ENCODE measurements at places on chromosomes 5 and 9.

DNA sequence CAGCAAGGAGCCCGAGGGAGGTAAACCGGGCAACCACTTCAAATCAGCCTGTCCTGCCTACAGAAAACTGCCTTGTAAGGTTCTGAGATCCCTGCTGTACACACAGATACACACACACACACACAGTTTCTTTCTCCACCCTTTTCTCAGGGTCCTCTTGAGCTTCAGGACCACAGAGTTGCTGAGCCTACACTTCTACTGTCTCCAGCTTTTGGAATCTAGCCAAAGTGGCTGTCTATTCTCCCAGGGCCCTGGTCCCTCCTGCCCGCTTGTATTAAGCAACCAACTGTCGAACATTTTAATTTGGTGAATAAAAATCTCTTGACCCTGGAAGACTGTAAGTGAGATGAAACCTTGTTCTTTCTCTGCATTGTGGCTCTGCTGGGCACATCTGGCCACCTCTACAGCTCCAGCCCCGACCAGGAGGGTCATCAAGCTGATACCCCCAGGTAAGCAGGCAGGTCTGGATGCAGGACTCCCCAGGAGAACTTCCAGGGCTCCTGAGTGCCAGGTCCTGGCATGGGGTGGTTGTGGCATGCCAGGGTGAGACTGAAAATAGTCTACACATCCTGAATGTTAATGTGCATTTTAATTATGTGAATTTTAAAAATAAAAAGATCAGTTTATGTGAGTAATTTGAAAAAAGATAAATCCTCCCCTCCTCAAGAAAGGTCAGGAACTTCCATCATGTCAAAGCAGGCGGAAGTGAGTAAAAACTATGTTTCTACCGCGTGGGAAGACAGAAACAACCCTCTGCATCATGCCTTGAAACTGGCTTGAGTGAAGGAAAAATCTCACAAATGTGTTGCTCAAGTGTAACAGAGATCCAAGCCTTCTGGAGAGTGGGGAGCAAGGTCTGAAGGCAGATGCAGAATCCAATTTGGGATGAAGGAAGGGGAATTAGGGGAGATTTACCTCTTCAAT lies 15.0 kb upstream of the S1PR3 start:
- no peak for DNase-seq

GRCh38 chr9:107249131-107249533 lies 33.9 kb upstream of the RAD23B start:
- peak; percentile 61 for DNase-seq

GRCh38 chr5:23234197-23234596 lies 273.2 kb upstream of the PRDM9 start:
- no peak for DNase-seq

- peak; percentile 37 for DNase-seq
These were observed 1113.3 kb downstream of the PTPRD start for GRCh38 chr9:9499546-9499945.

DNA sequence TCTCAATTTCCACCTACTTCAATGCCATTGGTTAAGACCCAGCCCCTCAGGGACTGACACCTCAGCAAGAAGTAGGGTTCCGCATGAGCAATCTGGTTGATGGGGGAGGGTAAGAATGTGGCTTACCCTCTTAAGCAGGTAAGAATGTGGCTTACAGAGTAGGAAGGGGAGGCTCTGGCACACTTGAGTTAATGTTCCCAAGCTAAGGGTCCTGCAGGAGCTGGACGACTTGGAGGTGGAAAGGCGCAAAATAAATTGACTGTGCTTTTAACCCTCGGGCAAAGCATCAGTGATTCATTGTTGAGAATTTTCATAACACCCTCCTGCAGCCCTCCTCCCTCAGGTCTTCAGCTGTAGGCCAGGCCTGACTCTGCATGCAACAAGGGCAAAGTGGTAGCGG lies 24.9 kb upstream of the ADRA1B start:
- DNase-seq: no peak

DNA sequence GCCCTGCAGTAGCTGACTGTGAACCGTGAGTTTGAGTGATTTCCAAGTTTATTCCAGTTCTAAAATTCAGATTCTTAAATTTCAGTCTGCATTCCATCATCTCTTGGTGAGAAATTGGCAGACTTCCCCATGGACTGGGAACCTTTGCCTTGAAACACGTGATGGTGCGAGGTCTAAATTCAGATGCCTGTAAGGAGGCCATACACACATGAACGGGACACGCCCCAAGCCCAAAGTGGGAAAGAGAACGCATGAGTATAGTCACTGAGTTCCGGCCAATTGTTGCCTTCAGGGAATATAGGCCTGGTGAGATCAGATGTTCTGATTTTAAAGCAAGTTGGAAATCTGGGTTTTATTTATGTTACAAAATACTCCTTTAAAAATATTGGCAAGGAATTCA lies 1084.4 kb upstream of the WWC1 start:
- no peak for DNase-seq

- DNase-seq: peak; percentile 73
These were observed 6.1 kb upstream of the FAM120AOS start for GRCh38 chr9:93459432-93459847.

DNA sequence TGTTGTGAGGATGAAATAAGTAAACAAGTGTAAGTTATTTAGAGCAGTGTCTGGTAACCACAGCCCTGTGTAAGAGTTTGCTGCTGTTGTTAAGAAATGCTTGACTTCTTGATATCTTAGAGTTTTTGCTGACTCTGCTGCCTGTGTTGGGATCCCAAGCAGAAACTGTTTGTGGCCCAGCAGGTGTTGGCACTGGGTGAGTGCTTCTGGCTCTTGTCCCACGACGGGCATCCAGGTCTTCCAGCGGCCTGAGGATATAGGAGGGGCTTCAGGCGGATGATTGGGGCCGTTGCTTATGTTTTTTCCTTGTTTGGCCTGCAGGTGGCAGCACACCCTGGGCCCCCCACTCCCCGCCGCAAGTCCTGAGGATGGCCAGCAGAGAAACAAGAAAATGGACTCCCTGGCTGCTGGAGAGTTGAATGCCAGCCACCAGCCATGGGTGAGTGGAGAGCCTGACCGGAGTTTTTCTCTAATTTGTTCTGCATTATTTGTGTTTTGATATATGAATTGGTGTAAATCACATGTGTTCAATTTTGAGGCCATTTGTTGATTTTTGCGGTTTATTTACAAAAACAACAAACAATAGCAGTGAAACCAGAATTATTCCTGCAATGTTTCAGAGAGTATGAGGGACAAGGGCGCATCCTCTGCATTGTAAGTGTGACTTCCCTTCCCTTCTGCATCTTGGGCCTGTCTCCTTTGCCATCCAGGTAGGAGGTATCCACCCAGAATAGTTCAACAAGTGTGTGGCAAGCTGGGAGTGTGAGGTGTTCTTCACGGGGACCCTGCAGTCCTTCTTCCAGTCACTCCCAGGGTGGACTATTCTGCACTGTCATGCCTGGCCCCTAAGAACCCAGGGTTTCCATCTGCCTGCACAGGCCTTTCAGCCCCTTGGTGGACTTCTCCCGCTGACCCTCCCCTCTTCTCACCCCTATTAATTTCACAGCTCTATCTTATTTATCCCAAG lies 50.3 kb downstream of the SLC22A5 start:
- DNase-seq: peak; percentile 86

GRCh38 chr9:112369817-112370216 lies 10.1 kb upstream of the HSDL2 start:
- DNase-seq: no peak

DNA sequence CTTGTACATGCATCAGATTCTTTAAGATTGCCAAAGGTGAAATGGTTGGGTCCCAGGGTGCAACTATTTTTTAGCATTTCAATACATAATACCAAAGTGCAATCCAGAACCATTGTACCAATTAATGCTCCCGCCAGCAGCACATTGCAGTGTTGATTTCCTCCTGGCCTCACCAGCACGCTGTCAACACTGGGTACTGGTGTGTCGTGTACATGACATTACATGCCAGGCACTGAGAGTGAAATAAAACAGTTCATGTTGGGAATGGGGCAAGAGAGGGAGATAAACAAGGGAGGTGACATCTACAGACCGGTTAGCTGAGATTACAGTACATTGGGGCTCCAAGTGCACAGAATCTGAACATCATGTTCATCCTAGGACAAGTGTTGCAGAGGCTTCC lies 37.8 kb downstream of the HMGCS1 start:
- DNase-seq: no peak

GRCh38 chr5:9337928-9338595 lies 207.8 kb downstream of the SEMA5A start:
- no peak for DNase-seq

DNA sequence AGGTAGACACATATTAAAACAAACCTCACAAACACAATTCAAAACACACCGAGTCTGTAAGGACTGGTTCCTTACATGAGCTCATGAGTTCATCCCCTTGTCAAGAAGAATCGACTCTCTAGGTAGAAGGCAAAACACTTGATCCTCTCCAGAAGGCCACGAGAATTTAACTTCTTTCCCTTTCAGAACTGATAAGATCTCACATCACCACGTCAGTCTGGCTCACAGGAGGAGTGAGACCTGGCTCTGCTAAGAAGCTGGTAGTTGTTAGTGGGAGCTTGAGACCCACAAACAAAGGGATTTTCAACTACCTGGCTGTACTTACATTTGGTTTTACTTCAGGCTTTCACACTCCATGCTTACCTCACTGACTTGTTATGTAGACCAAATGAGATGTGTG lies 459.2 kb downstream of the ARHGEF28 start:
- DNase-seq: no peak

DNA sequence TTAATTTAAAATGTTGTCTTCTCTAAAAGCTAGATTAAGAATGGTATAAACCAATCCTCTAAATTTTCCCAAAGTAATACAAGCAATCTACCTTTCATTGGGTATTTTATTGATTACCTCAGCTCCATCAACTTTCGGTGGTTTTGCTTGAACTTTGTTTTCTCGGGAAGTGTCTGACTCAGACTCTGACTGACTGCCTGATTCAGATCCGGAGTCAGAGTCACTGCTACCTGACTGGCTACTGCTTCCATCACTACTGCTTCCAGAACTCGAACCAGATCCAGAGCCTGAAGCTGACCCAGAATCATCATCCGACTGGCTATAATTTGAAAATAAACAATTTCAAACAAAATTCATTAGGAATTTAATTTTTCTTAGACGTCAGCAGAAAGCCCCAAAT lies 24.0 kb downstream of the CHD1 start:
- DNase-seq: no peak

GRCh38 chr9:132609184-132609583 lies 26.8 kb downstream of the BARHL1 start:
- no peak for DNase-seq

GRCh38 chr5:95850391-95850894 lies 27.9 kb upstream of the GLRX start:
- DNase-seq: peak; percentile 82

DNA sequence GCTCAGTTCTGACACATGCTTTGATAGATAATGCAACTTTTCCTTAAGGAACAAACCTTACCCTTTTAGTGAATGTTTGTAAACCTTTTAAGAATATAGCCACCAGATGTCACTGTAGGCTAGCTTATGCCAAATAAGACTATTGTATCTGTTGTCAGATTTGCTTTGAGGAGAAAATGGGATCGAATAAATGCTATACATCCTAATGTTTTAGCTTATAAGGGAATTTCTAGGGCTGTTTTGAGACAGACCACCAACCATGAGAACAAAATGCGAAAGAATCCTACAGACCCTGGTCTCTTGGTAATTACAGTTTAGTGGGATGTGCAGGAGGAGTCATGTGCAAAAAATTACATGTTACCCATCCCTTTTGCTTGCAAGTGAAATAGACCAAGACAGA lies 127.6 kb upstream of the NMUR2 start:
- peak; percentile 85 for DNase-seq
